Chondrocyte (in vitro differentiated cells): ENCODE measurements at places on chromosomes 6 and 20. TPM values are rescaled to one million over a fixed set of nuclear protein-coding genes. Genes with fewer than 3 reads are reported as not detected.

DNA sequence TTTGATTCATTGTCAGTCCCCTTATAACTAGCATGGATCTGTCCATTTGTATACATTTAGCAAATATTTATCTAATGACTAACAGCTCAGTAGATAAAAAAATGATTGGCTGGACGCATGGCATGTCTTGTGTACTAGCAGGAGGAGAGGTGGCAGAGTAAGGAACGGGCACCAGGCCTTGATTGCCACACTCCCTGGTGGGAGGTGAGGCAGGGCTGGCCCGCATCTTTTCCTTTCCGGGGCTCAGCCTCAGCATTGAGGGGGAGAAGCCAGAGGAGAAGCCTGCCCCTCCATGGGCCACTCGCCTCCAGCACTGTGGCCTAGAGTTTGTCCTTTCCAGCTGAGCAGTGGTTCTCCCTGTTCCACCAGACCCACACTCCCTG is 84.9 kb upstream of the TMEM181 start:
- no peak overlapping the region for H3K4me3 ChIP-seq
- no peak for DNase-seq
- peaks cover 40% of the 10 kb centered on the region for H3K4me1 ChIP-seq
- H3K27me3 ChIP-seq: no peaks in the 10 kb centered on the region
- peaks cover 11% of the 10 kb centered on the region for H3K36me3 ChIP-seq
- peak overlapping the region; percentile 79 for H3K27ac ChIP-seq

DNA sequence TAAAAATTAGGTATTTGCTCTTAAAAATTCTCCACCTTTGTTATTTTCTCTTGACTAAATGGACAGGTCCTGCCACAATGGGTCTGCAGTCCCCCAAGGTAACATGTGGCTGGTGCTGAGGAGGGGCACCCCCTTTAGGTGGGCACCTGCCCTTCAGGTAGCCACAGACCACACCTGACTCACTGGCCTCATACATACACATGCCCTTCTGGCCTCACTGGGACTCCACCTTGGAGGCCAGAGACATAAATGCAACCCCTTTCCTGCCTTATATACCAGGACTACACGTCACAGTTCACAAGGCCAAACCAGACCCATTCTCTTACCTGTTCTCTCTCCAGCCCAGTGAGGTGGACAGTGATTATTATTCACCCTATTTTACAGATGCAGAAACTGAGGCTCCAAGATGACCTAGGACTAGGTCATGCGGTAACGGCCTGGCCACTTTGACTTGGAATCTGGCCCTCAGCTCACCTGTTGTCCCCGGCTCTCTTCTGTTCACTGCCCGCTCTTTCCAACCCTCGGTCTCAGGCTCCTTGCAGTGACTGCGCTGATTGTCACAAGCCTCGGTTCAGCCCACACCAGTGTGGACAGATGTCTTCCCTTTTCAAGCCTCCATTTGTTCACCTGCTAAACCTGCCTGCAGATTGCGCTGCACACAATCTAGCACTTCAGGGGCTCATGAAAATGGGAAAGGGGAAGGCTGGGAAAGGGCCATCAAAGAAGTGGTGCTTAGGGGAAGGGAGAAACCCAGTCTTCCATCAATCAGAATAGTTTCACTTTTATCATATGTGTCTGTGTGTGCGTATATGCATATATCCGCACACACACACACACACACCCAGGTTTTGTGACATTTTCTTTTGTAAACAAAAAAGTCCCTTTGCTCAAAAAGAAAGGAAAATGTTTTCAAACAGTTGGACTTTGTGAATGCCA is 121.7 kb downstream of the BCAS1 start:
- peaks cover 2% of the 10 kb centered on the region for H3K36me3 ChIP-seq
- DNase-seq: no peak
- peaks cover 19% of the 10 kb centered on the region for H3K4me1 ChIP-seq
- H3K4me3 ChIP-seq: no peak overlapping the region
- H3K27ac ChIP-seq: peak overlapping the region; percentile 0

MROH8 gene
- total RNA-seq: 2.5 to 6.1 TPM (median 2.8 TPM) in 3 replicates

WDR27 gene
- total RNA-seq: 22.4 to 39.3 TPM (median 24.9 TPM) in 3 replicates
